ENCODE measurements at places on chromosomes 5 and 9.
A peak's percentile ranks its signal among the peaks of the same experiment; 100 is the strongest.

DNA sequence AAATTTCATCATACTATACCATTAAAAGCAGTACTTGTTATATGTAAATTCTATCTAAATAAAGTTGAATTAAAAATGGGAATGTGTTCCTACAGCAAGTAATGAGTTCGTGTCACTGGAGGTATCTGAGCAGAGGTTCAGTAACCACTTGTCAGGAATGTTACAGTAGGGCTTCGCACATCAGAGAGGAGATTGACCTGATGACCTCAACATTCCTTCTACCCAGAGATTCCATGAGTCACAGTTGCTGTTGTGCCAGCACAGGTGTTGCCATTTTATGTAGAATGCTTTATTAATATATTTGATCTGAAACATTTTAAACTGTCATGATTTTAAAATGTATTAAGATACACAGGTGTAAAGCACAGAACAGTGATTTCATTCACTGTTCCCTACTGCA, 60.3 kb downstream of the STX17 start:
- DNase-seq: no peak

GRCh38 chr5:8019719-8020218, 150.8 kb downstream of the MTRR start:
- DNase-seq: no peak

DNA sequence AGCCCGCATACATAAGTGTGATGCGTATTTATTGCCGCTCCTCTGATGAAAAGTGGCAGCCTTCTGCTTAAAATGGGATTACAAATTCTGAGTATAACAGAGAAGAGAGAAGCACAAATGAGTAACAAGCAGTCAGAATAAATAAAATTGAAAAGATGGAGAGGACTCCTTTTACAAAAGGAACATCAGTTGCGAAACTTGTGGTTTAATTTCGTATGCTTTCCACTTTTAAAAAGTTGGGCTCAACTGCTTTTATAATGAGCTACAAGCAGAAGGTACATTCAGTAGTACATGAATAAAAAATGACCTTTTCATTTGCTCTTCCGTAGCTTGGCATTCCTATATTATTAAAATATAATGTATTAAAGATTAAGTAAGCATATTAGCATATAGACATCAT, 320.0 kb downstream of the FBXL17 start:
- DNase-seq: no peak

DNA sequence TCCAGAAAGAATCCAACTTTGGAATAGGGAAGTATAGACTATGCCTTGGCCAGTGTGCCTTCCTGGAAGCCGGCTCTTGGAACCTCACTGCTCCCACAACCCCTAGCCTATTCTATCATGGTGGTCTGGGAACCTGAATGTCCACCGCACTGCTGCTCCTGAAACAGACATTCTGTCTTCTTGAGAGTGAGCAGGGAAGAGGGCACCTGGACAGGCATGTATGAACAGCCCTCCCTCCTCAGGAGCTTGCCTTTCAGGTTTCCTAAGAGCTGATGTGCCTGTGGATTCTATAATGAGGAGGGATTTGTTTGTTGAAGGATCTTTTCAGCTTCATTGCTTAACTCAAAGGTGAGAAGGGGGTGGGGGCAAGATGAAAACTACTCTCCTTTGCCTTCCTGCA, 55.1 kb upstream of the XPA start:
- DNase-seq: no peak

DNA sequence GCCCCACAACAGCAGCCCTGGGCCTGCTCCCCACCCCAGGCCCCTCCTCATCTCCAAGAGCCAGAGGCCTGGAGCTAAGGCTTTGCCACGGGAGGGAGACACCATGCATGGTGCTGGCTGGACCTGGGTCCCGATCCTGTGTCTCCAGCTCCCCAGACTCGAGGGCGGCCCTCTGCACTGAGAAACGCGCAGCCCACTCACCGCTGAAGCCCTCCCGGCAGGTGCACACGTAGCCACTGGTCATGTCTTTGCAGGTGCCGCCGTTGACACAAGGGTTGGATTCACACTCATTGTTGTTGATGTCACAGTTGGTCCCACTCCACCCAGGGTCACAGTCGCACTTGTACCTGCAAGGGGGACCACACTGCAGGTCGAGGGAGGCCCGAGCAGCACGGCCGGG, 30.4 kb upstream of the SEC16A start:
- no peak for DNase-seq

DNA sequence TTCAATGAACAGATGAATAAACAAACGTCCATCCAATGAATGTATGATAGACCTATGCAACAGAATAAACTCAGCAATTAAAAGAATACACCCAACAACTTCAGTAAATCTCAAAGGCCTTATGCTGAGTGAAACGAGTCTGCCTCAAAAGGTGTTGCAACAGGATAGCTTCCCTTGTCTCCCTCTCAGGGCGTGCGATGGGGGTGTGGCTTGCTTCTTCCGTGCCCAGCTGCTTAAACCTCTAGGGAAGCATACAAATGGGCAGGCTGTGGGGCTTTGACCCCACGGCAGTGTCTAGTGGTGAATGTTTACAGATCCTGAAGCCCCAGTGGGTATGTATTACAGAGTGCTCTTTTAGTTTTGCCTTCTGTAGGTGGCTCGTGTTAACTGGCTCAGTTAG, 87.0 kb upstream of the CCL21 start:
- no peak for DNase-seq

DNA sequence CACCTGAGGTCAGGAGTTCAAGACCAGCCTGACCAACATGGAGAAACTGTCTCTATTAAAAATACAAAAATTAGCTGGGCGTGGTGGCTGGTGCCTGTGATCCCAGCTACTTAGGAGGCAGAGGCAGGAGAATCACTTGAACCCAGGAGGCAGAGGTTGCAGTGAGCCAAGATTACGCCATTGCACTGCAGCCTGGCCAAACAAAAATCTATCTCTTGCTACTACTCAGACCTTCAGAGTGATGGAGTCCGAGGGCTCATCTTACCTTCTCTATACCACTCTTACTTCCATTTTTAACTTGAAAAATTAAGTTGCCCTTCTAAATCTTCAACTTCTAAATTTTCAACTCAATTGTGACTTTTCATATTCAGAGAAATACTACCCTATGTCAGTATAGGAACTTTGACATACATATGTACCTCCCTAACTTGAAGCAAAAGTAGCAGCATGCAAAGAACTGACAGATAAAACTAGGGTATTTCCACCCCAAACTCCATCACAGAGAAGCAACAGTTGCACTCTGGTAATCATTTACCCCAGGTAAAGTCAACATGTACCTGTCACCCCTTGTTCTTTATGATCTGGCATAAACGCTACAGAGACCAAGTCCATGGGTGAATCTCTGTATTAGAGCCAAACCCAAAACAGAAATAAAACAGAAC, 11.4 kb downstream of the ZFAND5 start:
- no peak for DNase-seq

- no peak for DNase-seq
Measured at GRCh38 chr9:81661339-81661738, 28.0 kb downstream of the TLE1 start.

DNA sequence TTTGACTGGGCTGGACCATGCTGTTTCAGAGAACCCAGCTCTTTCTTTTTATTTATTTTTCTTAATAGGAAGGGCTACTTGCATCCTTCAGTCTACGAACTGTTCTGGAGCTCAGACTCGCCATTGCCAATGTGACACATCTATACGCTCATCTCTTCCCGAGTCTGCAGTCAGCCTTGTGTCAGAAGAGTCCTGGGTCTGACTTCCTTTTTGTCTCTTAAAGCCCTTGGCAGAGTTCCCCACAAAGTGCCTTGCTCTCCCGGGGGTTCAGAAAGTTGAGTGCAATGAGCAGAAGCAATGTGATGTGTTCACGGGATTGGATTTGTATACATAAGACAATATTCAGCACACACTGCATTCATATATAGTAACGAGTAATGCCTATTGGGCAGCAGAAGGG, 140.4 kb downstream of the ATPSCKMT start:
- no peak for DNase-seq

- DNase-seq: no peak
Measured at GRCh38 chr5:123125962-123126732, 37.1 kb downstream of the PRDM6 start.

GRCh38 chr9:119801311-119801710, 432.1 kb upstream of the BRINP1 start:
- peak; percentile 63 for DNase-seq

DNA sequence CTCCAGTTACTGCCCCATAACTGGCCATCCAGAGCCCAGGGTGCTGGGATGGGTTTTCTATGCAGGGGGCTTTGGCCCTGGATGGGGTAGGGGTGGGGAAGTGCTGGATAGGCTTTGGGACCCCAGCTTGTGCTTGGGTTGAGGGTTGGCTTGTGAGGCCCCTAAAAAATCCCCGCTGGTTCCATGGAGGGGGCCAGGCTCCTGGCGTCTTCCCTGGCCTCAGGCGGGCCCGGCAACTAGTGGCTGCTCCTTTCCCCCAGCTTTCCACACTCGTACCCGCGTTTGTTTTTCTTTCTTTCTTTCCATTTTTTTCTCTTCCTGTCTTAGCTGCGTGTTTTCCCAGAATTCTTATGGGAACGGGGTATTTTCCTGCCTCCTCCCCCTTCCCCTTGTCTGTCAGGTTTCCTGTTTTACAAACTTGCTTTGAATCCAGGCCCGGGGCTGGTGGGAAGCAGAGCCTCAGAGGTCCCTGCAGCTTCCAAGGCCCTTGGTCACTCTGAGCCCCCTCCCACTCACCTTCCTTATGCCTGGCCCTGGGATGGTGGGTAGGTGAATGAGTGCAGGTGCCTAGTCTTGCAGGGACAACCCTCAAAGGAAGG, 40.2 kb downstream of the RGS3 start:
- DNase-seq: no peak

GRCh38 chr5:112742424-112742823, 4.7 kb downstream of the APC start:
- no peak for DNase-seq

GRCh38 chr5:76705574-76705973, 10.4 kb upstream of the F2R start:
- DNase-seq: no peak

GRCh38 chr9:89097219-89097618, 81.4 kb downstream of the SHC3 start:
- no peak for DNase-seq

- DNase-seq: no peak
Measured at GRCh38 chr9:20244271-20244670, 378.0 kb downstream of the MLLT3 start.

DNA sequence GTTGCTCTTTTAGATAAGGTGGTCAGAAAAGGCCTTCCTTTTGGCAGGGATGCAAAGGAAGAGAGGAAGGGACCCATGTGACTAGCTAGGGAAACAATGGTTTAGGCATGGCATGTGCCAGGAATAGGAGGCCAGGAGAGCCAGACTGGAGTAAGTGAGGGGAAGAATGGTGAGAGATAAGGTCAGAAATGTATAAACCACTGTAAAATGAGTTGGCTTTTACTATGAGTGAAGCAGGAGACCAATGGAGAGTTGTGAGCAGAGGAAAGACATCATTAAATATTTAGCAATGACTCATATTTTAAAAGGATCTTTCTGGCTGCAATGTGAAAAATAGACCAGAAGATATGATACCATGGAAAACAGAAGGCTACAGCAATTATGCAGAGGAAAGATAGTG, 50.9 kb downstream of the AP3B1 start:
- DNase-seq: no peak

DNA sequence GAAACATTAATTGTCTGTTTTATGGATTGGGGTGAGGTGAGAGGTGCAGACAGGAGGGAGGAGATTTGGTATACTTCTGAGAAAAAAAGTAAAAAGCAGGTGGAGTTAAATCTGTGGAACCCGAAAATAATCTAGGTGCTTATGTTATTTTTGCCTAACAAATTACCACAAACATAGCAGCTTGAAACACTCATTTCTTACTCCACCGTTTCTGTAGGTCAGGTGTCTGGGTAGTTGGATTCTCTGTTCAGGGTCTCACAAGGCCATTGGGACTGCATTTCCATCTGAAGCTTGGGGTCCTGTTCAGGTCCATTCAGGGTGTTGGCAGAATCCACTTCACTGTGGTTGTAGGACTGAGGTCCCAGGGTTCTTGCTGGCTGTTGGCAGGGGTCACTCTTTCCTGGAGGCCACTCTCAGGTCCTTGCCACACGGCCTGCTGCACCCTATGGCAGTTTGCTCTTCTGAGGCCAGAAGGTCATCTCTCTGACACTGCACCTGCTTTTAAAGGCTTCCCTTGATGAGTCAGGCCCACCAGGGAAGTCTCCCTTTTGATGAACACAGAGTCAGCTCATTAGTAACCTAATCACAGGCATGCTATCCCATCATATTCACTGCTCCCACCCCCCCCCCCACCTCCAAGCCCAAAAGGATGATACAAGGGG, 82.2 kb downstream of the TRIO start:
- DNase-seq: no peak

DNA sequence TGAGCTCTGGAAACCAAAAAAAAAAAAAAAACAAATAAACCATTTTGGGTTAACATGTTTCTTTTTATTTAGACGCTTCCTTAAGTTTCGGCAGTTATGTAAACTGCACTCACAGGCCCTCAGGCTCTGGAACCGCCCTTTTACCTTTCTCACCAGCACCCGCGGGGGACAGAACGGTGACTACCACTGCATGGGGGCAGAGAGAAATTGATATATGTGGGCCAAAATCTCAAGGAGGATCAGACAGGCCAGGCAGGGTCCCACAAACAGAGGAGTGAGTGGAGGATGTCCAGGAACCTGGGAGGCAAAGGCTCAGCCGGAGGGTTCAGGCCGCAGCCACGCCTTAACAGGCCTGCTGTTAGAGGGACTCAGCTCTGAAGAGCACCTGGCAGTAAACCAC, 54.4 kb downstream of the IRX2 start:
- DNase-seq: no peak

- no peak for DNase-seq
Measured at GRCh38 chr5:1521671-1522600, 1.8 kb downstream of the LPCAT1 start.

- no peak for DNase-seq
Measured at GRCh38 chr9:76637416-76637815, 126.8 kb upstream of the PCA3 start.

- no peak for DNase-seq
Measured at GRCh38 chr5:153866176-153866575, 172.5 kb downstream of the FAM114A2 start.

DNA sequence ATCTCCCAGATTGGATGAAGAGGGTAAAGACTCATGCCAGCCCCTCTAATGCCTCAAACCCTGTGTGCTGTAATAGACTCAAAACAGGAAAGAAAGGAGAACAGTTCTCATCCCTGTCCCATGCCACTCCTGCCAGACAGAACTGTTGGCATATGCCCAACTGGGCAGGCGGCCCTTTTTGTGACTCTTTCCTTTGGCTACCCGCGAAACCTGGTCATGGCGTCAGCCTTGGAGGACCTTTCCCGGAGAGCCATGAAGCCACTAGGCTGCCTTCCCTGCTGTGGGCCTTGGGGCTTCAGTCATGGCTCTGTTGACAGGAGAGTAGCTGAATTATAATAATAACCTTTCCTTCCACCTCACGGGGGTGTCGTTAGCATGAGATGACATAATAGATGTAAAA, 75.9 kb upstream of the SEMA6A start:
- DNase-seq: peak; percentile 20

GRCh38 chr5:135977375-135977928, 22.7 kb upstream of the LECT2 start:
- no peak for DNase-seq

Measured in gastrocnemius medialis (tissue), 4 donors.